Endodermal cell (in vitro differentiated cells): ENCODE measurements at places on chromosomes 2 and 18. TPM values are rescaled to one million over a fixed set of nuclear protein-coding genes. Genes with fewer than 3 reads are reported as not detected.
A peak's percentile ranks its signal among the peaks of the same experiment; 100 is the strongest.

- peaks cover 11% of the 10 kb centered on the region for H3K4me1 ChIP-seq
- H3K27me3 ChIP-seq, result no peaks in the 10 kb centered on the region
- H3K4me3 ChIP-seq, result no peak overlapping the region
- peak; percentile 80 for DNase-seq
- H3K27ac ChIP-seq, result no peak overlapping the region
Measured at GRCh38 chr18:51610481-51610880, 413.0 kb upstream of the MEX3C start.

GRCh38 chr2:217410681-217410960, 550.8 kb upstream of the TNP1 start:
- no peak for DNase-seq
- H3K27ac ChIP-seq, result no peak overlapping the region
- H3K4me1 ChIP-seq, result no peaks in the 10 kb centered on the region
- H3K4me3 ChIP-seq, result no peak overlapping the region
- H3K27me3 ChIP-seq, result no peaks in the 10 kb centered on the region

- H3K4me3 ChIP-seq, result no peak overlapping the region
- H3K27ac ChIP-seq, result no peak overlapping the region
- H3K27me3 ChIP-seq, result no peaks in the 10 kb centered on the region
- no peaks in the 10 kb centered on the region for H3K36me3 ChIP-seq
- no peaks in the 10 kb centered on the region for H3K4me1 ChIP-seq
- DNase-seq, result no peak
Measured at GRCh38 chr2:241987726-241988125, 118.2 kb downstream of the RTP5 start.

DNA sequence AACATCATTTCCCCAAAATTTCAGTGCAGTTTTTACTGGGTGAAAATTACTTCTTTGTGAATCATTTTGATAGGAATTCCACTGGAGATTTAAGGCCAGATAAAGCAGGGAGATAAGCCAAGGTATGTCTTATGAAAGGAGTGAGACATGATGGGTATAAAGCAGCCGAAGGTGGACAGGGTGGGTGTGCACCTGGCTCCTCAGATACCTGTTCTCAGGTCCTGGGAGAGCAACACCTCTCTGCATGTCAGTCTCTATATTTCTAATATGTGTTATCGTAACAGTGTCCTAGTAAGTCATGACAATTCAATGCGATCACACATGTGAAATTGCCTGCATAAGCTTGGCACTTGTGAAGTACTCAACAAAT, 768.8 kb downstream of the RNF144A start:
- DNase-seq, result no peak
- H3K4me3 ChIP-seq, result no peak overlapping the region
- no peak overlapping the region for H3K27ac ChIP-seq
- H3K27me3 ChIP-seq, result no peaks in the 10 kb centered on the region

GRCh38 chr2:225009768-225010167, 32.5 kb downstream of the DOCK10 start:
- H3K4me1 ChIP-seq, result peaks cover 3% of the 10 kb centered on the region
- no peak overlapping the region for H3K4me3 ChIP-seq
- no peaks in the 10 kb centered on the region for H3K27me3 ChIP-seq
- DNase-seq, result no peak
- no peak overlapping the region for H3K27ac ChIP-seq

GRCh38 chr2:196074631-196075030, 6.0 kb upstream of the DNAH7 start:
- H3K4me1 ChIP-seq, result no peaks in the 10 kb centered on the region
- no peaks in the 10 kb centered on the region for H3K36me3 ChIP-seq
- no peak overlapping the region for H3K27ac ChIP-seq
- no peak overlapping the region for H3K4me3 ChIP-seq
- H3K27me3 ChIP-seq, result peaks cover 39% of the 10 kb centered on the region

- DNase-seq, result no peak
- H3K27ac ChIP-seq, result no peak overlapping the region
- no peak overlapping the region for H3K4me3 ChIP-seq
- peaks cover 6% of the 10 kb centered on the region for H3K27me3 ChIP-seq
- no peaks in the 10 kb centered on the region for H3K4me1 ChIP-seq
- H3K36me3 ChIP-seq, result no peaks in the 10 kb centered on the region
Measured at GRCh38 chr2:84132370-84132769, 326.7 kb downstream of the SUCLG1 start.

- DNase-seq, result peak; percentile 76
- H3K36me3 ChIP-seq, result no peaks in the 10 kb centered on the region
- no peak overlapping the region for H3K27ac ChIP-seq
- peaks cover 8% of the 10 kb centered on the region for H3K4me1 ChIP-seq
- no peak overlapping the region for H3K4me3 ChIP-seq
Measured at GRCh38 chr2:120710256-120710655, 25.4 kb upstream of the GLI2 start.

- H3K27ac ChIP-seq, result no peak overlapping the region
- no peak for DNase-seq
- no peaks in the 10 kb centered on the region for H3K36me3 ChIP-seq
- H3K4me1 ChIP-seq, result no peaks in the 10 kb centered on the region
- H3K27me3 ChIP-seq, result no peaks in the 10 kb centered on the region
Measured at GRCh38 chr2:37610638-37611289, 60.7 kb downstream of the CDC42EP3 start.

DNA sequence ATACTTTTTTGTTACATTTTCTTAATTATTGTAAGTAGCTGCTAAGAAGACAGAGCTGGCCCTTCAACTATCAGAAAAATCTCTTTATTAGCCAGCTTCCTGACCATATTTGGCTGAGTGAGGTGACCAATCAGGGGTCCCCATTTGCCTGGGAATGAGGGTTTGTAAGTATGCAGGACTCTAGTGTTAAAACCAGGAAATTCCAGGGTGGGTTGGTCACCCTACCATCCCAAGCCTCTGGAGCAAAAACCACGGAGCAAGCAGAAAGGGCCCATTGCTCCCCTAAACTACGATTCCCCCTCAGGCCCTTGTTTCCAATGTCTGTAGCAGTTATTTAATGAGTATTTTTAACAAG, 165.6 kb upstream of the NCKAP5 start:
- no peak for DNase-seq
- H3K4me1 ChIP-seq, result no peaks in the 10 kb centered on the region
- H3K36me3 ChIP-seq, result no peaks in the 10 kb centered on the region

DNA sequence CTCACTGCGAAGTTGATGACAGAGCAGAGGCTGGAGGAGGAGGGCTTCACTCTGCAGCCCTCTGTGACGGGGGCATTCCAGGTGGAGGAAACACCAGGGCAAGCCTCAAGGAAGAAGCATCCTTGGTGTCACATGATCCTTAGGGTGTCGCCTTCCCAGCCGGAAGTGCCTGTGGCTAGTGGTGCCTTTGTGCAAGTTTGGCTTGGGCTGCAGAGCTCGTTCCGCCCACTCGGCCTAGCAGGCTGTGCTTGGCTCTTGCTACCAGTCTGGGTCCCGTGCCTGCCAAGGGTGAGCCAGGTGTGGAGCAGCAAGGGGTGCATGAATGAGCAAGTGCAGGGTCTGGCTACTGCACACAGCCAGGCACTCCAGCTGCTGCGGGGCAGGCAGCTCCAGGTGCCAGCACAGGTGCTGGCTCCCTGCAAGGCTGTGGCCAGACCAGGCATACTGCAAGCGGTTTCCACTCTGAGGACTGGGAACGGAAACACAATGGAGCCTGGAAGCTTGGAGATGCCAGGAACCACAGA, 325.3 kb upstream of the SMIM21 start:
- no peaks in the 10 kb centered on the region for H3K36me3 ChIP-seq
- no peak for DNase-seq
- no peaks in the 10 kb centered on the region for H3K4me1 ChIP-seq
- no peak overlapping the region for H3K4me3 ChIP-seq
- no peaks in the 10 kb centered on the region for H3K27me3 ChIP-seq
- H3K27ac ChIP-seq, result no peak overlapping the region

- no peaks in the 10 kb centered on the region for H3K4me1 ChIP-seq
- H3K36me3 ChIP-seq, result no peaks in the 10 kb centered on the region
- DNase-seq, result no peak
- no peaks in the 10 kb centered on the region for H3K27me3 ChIP-seq
- H3K4me3 ChIP-seq, result no peak overlapping the region
Measured at GRCh38 chr2:43759195-43759594, 14.6 kb upstream of the DYNC2LI1 start.

DNA sequence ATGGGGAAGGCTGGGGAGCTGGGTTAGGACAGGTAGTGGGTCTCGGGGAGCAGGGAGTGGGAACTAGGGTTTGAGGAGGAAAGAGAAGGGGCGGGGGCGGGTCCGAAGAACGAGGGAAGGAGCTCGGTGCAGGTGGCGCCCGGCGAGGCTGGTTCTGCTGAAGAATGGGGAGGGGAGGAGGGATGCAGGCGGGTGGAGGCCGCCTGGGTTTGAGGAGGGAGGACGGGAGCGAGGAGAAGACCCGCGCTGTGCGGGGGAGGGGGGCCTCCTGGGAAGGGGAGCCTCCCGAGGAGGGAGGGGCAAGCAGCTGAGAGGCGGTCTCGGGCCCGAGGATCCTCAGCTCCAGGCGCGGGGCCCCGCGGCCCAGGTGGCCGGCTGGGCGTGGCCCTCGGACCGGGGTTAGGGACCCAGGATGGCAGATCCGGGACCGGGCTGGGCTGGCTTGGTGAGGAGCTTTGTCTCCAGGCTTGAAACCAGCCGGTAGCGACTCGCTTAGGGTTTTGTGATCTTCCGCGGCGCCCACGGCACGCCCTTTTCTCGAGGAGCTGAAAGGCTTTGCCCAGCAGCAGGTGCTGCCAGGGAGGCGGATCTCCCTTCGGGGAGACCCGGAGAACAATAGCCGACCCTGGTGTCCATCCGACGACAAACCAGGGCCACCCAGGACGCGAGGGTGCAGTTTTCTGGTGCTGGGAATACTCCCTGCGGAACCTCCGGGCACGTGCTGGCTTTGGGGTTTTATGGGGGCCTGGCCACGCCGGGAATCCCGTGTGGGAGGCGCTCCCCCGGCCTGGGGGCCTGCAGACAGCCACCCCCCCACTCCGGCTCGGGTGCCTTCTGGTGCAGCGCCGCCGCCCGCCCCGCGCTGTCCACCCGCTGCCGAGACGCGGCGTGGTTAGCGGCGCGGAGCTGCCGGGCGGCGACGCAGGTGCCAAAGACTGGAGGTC, 1.4 kb downstream of the DPYSL5 start:
- H3K4me1 ChIP-seq, result peaks cover 4% of the 10 kb centered on the region
- peak; percentile 81 for DNase-seq
- H3K4me3 ChIP-seq, result peak overlapping the region; percentile 76

DNA sequence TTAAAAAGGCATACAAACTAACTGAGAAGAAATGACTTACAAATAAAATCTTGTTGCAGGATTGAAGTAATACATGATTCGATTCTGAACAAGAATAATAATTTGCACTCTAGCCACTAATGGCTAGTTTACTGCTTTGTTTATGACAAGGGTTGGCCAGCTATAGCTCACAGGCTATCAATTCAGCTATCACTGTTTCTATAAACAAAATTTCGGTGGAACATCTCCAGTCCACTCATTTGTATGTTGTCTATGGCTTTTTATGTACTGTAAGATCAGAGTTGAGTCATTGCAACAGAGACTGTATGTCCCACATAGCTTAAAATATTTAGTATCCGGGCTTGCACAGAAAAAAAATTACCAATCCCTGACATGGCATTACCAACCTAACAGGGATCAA, 543.7 kb upstream of the CNTNAP5 start:
- no peaks in the 10 kb centered on the region for H3K4me1 ChIP-seq
- no peaks in the 10 kb centered on the region for H3K36me3 ChIP-seq
- no peak overlapping the region for H3K27ac ChIP-seq
- H3K4me3 ChIP-seq, result no peak overlapping the region

DNA sequence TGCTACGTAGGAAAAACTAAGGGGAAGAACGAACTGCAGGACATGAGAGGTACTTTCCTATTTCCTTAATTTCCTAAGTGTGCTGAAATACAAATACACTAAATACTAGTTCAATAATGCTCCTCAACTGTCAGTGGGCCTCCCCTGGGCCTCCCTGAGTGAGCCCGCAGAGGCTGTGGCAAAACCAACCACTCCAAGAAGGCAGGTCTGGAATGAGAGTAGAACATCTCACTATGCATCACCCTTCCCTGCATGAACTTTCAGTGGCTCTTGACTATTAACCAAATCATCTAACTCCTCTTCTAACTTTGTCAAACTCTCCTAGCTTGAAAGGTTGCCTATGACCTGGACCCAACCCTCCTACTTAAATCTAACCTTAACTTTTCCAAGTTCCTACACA, 84.6 kb downstream of the THADA start:
- H3K36me3 ChIP-seq, result peaks cover 8% of the 10 kb centered on the region
- no peak overlapping the region for H3K27ac ChIP-seq
- no peak overlapping the region for H3K4me3 ChIP-seq
- no peaks in the 10 kb centered on the region for H3K4me1 ChIP-seq
- no peak for DNase-seq

DNA sequence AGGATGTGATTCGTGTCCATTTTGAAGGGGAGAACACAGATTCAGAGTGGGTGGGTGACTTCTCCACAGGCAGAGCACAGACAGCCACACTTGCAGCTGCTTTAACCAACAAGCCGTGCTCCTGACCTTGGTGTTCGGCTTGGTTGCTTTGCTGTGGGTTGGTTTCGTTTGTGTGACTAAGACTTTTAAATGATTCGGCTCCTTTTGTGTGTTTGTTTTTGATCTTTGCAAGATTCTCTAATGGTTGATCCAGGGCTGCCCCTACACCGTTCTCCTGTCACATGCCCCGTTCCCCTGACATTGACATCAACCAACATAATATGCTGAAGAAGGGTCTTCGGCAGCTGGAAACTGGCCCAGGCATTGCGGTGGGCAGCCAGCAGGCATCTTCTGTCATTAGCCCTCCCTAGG, 95.9 kb upstream of the MBOAT2 start:
- peaks cover 4% of the 10 kb centered on the region for H3K4me1 ChIP-seq
- no peak overlapping the region for H3K4me3 ChIP-seq
- H3K36me3 ChIP-seq, result no peaks in the 10 kb centered on the region
- DNase-seq, result peak; percentile 36
- no peak overlapping the region for H3K27ac ChIP-seq

DNA sequence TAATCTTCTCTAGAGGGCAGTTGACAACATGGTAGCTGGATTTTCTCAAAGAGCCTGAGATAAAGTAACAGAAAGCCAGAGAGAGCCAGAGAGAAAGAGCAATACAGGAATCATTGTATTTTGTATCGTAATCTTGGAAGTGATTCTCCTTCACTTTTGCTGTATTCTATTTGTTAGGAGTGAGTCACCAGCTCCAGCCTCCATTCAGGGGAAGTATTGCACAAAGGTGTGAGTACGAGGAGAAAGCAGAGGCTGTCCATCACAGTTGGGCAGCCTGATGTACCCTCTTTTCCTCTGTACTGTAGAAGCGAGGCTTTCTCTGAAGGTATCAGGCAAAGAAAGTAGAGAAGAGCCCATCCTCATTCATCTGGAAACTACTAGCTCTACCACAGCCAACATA, 176.8 kb downstream of the KCNS3 start:
- no peaks in the 10 kb centered on the region for H3K36me3 ChIP-seq
- H3K4me3 ChIP-seq, result no peak overlapping the region
- no peak for DNase-seq
- H3K27me3 ChIP-seq, result peaks cover 77% of the 10 kb centered on the region
- H3K4me1 ChIP-seq, result no peaks in the 10 kb centered on the region
- no peak overlapping the region for H3K27ac ChIP-seq

The FAHD2A gene
- 43.2 to 47.4 TPM (median 45.2 TPM) in 3 replicates for total RNA-seq

The MC2R gene
- total RNA-seq, result not detected in 3 replicates

The TXNDC2 gene
- not detected in 3 replicates for total RNA-seq

The ASAP2 gene
- total RNA-seq, result 7.6 and 11.8 TPM in 2 replicates

The LYG2 gene
- total RNA-seq, result not detected in 3 replicates

The UGT1A8 gene
- total RNA-seq, result 0.09 TPM in 1 of 2 replicates, not detected in the other

The LIMS2 gene
- total RNA-seq, result 3.9 to 6.8 TPM (median 5.4 TPM) in 3 replicates
